ENCODE measurements at places on chromosomes 7 and 10.

GRCh38 chr10:3043512-3044368 is 23.6 kb upstream of the PFKP start:
- peak; percentile 82 for DNase-seq

DNA sequence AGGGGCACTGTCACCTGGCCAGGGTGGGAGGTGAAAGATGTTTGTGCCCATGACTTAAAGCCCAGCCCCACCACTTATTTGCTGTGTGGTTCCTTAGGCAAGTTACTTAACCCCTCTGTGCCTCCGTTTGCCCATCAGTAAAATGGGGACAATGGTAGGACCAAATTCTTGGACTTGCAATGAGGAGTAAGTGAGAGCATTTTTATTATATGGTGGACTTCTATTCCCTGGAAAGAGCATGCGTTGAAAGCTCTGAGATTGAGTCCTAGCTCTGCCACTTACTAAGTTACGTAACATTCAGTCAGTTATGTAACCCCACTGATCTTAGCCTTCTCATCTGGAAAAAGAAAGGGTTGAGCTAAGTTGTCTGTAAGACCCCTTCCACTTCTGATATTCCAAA is 18.8 kb downstream of the VSIR start:
- no peak for DNase-seq

DNA sequence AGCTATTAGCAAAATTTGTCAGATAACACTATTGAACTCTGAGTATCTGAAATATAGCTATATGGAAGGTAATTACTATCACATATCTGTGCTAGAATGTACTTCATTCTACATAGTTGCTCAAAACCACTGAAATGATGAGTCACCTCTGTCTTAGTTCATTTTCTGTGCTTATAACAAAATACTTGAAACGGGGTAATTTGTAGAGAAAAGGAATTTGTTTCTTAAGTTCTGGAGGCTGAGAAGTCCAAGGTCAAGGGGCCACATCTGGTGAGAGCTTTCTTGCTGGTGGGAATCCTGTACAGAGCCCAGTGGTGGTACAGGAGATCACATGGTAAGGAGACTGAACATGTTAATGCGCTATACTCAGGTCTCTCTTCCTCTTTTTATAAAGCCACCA is 41.9 kb upstream of the TNKS2 start:
- DNase-seq, result no peak

- no peak for DNase-seq
These were observed 178.2 kb upstream of the NRG3 start for GRCh38 chr10:81696609-81697388.

GRCh38 chr7:128103498-128104107 is 72.4 kb upstream of the LRRC4 start:
- no peak for DNase-seq

- no peak for DNase-seq
These were observed 14.4 kb downstream of the HERPUD2 start for GRCh38 chr7:35680403-35681013.

GRCh38 chr7:135620980-135621850 is 41.1 kb upstream of the STMP1 start:
- DNase-seq, result peak; percentile 78

GRCh38 chr7:101772508-101773211 is 44.8 kb upstream of the CUX1 start:
- no peak for DNase-seq

- DNase-seq, result no peak
These were observed 33.6 kb downstream of the GHRHR start for GRCh38 chr7:30997316-30997715.

DNA sequence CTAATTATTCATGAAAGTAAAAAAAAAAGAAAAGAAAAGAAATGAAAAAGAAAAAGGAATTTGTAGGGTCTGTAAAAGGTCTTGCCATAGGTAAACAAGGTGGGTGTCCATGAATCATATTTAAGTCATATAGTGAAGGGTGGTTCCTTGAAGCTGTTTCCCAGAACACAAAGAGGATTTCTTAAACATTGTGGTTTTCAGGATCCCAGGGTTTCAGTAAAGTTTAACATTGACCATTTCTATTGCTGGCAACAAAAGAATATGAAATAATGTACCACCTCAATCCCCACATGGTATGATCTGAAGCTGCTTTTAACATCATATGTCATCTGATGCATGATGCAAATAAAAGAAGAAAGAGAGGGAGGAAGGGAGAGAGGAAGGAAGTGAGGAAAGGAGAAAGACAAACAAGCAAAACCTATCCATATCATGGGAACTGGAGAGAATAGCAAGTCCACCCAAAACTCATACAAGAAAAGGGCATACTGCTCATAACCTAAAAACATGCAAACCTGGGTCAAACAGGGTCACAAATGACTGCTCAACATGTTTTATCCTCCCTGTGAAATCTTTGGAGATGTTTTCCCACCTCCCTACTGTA is 663.5 kb downstream of the SORCS1 start:
- no peak for DNase-seq

GRCh38 chr7:98354511-98355249 is 46.2 kb downstream of the BAIAP2L1 start:
- peak; percentile 20 for DNase-seq

- DNase-seq, result no peak
These were observed 1.1 kb downstream of the JMJD1C start for GRCh38 chr10:63464402-63465292.

GRCh38 chr10:96421995-96422394 is 63.2 kb upstream of the OPALIN start:
- DNase-seq, result no peak

GRCh38 chr10:14478604-14479003 is 147.9 kb upstream of the FRMD4A start:
- DNase-seq, result peak; percentile 89

DNA sequence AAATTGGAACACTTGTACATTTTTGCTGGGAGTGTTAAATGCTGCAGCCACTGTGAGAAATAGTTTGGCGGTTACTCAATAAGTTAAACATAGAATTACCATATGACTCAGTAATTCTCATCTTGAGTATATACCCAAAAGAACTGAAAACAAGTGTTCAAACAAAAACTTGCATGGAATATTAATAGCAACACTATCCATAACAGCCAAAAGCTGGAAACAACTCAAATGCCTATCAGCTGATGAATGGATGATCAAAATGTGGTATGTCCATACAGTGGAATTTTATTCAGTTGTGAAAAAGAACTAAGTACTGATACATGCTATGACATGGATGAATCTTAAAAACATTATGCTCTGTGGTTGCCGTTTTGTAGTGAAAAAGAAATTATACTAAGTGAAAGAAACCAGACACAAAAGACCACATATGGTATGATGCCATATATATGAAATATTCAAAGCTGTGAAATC is 63.0 kb upstream of the SP4 start:
- DNase-seq, result no peak

DNA sequence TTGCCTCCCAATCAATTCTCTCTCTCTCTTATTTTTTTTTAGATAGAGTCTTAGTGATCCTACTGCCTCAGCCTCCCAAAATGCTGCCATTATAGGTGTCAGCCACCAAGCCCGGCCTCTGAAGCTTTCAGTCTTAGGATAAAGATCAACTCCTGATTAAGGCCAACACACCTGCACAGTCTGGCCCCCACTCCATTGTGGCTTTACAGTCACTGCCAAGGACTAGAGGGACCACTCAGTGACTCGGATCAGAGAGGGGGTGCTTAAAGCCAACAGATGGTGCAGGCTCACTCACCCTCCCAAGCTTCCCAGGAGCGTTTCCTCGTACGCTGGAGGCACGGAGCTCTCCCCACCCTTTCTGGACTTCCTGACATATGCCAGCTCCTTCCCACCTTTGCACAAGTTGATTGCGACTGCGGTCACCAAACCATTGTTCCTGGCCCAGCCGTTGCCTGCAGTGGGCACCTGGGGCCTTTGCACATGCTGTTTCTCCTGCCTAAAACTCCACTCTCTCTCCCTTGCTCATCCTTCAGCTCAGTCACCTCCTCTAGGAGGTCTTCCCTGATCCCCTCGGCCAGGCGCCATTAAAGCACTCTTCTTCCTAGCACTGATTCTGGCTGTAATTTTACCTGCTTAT is 1.7 kb upstream of the CDH23 start:
- no peak for DNase-seq

DNA sequence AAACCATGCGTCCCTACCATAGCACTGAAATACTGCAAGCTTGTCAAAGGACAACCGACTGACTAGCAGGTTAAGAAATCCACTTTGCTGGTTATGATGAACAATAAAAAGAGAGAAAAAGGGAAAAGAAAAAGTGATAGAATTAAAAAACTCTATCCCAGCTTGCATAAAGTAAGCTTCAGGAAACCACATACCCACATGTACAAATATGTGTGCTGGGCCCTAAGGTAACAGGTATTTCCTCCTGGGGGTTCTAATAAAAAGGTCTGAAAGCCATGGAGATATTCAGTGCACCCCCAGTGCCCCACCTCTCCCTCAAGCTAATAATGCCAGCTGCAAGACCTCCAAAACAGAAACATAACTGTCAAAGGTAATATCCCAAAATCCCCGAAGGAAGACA is 248.6 kb upstream of the KLF14 start:
- no peak for DNase-seq

DNA sequence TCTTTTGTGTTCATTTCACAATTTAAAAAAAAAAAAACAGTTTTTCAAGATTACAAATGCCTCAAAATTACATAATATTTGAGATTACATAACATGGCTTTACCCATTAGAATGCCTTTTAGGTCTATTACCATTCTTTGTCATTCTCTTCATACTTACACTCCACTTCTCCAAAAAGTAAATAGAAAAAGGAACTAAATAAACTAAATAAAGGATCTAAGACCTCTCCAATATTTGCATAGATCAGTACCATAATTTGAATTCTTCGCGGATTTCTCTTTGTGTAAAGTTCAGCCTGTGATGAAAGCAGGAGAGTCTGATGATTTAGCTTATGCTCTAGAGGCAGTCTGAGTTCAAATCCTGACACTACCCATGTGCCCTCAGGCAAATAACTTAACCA is 56.4 kb upstream of the C1GALT1 start:
- DNase-seq, result no peak

GRCh38 chr7:111357691-111358090 is 204.6 kb downstream of the IMMP2L start:
- DNase-seq, result no peak

DNA sequence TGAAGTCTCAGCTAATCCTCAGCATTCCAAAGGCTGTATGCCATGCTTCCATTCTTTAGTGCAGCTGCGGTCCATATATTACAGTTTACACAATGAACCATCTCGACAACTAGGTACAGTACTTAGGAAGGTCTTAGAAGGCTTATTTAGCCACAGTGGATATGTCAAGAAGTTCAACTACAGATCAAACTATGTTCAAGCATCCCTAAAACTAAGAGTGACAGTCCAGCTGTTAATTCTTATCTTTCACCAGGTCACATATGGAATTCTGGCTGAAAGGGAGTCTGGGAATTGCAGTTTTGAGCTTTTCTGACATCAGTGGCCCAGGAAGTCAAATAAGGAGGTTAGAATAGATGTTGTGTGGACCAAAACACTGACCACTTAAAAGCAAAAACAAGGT is 106.8 kb downstream of the SDHAF3 start:
- DNase-seq, result no peak

- peak; percentile 52 for DNase-seq
These were observed 10.4 kb upstream of the LMBR1 start for GRCh38 chr7:156903232-156903909.

DNA sequence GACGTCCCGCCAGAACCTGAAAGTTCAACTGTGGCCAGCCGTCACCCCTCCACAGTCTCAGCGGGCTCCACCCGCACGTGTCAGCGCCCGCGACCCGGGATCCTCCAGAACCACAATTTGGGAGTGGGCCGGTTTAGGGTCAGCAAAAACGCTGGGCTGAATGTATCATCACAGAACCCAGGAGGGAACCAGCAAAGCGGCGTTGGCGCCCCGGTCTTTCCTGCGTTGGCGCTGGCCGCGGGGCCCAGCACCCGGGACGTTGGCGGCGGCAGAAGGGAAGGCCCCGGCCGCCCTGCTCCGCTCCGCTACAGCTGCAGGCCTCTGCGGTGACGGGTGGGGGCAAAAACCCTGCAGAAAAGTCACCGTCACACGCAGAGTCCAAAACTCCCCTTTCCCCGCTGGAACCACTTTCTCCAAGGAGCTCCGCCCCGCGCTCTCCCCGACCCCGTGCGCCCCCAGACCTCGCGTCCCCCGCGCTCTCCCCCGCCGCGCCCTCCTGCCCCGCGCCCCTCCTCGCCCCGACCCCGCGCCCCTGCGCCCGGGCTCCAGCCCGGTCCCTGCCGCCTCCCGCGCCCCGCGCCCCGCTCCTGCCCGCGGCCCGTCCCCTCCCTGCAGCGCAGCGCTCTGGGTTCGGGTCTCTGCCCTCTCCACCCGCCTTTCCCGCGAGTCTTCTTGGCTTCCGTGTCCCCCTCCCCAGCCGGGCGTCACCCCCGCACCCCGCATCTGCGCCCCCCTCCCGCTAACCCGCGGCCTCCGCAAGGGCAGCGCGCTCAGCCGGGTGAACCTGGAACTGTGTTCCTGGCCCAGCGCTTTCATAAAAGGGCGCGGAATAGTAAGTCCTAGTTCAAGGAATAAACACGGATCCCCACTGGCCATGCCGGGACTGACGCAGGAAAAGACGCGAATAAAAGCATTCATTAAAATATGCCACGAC is 24.0 kb upstream of the RNF32 start:
- DNase-seq, result no peak

DNA sequence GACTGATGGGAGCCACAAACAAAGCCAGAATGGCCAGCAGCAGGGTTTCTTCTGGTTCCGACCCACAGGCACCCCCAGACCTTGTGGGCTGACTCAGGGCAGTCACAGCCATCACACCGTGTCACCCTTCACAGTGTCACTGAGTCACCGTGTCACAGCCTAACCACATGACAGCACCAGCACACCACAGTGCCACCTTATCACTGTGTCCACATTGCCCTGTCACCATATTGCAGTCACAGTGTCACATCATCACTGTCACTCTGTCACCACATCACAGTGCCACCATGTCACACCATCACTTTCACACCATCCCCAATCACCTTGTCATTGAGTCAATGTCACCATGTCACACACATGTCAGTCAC is 77.0 kb downstream of the OAT start:
- no peak for DNase-seq

DNA sequence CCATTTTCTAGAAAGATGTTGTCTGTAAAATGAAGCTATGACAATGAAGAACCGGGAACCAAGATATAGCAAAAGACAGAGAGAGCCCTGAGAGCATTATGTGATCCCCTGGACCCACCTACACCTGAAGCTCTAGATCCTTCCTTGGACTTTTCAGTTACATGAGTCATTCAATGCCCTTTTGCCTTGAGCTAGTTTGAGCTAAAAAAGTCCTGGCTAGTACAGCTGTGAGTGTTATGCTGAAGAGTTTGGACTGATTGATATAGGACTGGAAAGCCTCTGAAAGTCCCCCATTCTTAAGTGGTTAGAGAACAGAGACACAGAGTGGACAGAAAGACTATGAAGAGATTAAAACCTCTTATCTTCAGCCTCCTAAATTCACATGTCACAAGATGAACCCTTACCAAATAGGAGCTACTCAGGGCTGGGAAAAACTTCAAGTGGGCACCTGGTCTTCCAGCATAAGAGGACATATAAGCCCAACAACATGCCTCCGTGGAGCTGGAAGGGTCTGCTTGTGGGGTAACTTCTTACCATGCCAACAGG is 386.8 kb upstream of the NFE2L3 start:
- DNase-seq, result no peak

GRCh38 chr7:99733448-99733847 is 1.5 kb downstream of the CYP3A7 start:
- peak; percentile 8 for DNase-seq

- DNase-seq, result no peak
These were observed 30.1 kb downstream of the PDZD8 start for GRCh38 chr10:117345143-117345542.

Measured in lung microvascular endothelial cell (primary cell).